ENCODE measurements at places on chromosomes 12 and 14.

DNA sequence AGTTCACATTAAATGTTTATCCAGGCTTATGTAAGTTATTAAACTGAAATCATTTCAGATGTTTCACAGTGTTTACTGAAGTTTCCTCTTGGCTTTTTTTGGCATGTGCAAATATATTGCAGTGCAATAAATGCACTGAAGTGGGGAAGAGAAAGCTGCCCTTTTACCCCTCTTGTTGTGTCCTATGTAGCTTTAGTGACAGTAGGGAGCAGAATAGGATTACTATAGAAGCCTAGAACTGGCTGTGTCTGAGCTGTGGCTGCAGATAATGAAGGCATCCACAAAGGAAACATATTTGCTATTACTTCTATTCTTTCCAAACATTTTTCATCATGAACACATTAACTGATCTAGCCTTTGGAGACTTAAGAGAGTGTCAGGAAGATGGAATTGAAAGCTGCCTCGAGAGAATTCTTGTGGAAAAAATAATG is 24.1 kb upstream of the CNTN1 start:
- DNase-seq = peak; percentile 79

DNA sequence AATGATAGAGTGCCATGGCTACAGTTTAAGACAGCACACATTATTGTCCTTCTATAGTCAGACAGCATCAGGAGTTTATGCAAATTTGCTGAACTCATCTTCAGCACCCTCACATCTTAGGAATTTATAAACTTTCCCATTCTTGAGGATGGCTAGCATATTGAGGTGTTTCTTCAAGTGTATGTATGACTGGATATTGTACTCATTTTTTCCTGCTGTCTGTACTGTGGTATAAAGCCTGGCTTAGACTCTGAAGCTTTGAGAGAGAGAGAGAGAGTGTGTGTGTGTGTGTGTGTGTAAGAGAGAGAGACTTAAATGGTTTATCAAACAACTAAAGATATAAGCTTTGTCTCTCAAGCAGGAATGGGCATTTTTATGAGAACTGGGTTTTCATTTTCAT is 161.6 kb downstream of the PIK3C2G start:
- DNase-seq = no peak

- DNase-seq = peak; percentile 45
Observed at GRCh38 chr14:39426605-39427004, 5.6 kb downstream of the FBXO33 start.

DNA sequence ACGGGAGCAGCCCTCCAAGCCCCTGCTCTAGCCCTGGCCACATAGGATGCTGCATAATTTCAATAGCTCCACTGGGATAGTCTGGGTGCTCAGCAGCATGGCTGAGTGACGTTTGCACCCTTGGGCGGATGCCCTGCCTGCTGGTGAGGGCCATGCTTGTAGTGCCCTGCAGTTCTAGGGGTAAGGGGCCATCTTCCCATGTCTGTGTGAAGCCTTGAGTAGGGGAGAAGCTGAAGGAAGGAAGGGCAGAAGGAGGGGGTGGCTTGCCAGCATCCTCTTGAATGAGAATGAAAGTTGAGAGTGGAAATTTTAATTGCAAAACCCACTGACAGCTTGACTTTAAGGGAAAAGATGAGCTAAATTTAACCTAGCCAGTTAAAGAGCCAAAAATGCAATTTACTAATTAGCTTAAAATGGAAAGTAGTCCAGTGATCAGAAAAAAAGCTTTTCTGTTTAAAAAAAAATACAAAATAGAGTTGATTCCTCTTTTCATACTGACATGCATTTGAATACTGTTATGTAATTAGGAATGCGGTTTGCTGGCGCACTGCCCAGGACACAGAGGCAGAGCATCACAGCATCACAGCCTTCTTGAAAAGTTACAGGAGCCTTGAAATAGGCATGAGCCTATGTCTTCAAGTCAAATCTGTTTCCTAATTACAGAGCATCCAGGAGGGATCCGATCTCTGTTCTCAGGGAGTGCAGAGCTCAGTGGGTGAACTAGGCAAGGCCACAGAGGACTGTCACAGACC is 18.5 kb upstream of the EML1 start:
- no peak for DNase-seq

GRCh38 chr14:23217032-23218020 is 20.4 kb upstream of the RNF212B start:
- DNase-seq = no peak

- DNase-seq = peak; percentile 77
Observed at GRCh38 chr12:85920324-85920947, 46.3 kb downstream of the NTS start.

- DNase-seq = peak; percentile 79
Observed at GRCh38 chr12:47739979-47740378, 14.7 kb upstream of the ENDOU start.

DNA sequence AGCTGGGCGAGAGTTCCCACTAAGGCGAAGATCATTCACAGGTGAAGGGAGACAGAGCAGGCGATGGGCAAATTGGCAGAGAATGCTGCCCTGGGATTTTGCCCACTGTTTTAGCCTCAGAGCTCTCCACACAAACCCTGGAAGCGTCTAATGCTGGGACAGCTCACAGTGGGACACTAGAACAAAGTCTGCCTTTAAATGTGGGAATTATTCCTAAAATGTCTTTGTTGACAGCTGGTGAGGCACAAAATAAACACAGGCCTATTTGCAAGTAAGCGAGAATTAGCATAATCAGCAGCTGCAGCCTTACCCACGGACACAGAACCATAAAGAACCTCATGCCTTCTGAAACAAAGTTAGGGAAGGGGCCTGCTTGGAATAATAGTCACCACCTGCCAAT is 824.5 kb downstream of the AACS start:
- no peak for DNase-seq

DNA sequence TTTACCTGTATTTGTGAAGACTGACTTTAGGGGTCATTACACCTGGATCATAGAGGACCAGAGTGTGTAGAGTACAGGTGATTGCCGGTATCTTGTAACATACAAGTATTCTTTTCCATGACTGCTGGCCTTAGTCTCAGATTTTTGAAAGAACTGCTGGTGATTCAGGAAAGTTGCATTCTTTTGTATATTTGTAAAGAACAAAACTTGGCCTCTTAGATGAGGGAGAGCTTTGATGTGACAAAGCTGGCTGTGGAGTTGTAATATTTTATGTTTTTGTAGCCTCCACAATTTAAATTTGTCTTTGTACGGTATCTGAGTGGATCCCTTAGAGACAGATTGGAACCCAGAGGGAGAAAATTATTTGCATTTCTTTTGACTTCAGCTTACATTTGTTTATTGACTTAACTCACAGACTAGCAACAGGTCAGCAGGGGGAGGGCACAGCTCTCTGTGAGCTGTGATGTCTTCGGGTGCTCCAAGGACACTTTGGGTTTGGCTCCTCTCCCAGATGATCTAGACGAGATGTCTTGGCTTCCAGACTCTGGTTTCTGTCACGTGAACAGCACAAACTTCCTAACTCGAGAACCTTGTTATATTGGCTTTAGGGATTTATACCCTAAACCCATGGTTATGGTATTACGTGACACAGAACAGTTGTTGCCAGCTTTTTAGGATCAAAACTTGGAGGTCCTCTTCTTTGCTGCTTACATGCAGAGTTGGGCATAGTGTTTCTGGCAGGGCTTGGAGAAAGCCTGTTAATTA is 65.9 kb downstream of the DAAM1 start:
- peak; percentile 24 for DNase-seq

DNA sequence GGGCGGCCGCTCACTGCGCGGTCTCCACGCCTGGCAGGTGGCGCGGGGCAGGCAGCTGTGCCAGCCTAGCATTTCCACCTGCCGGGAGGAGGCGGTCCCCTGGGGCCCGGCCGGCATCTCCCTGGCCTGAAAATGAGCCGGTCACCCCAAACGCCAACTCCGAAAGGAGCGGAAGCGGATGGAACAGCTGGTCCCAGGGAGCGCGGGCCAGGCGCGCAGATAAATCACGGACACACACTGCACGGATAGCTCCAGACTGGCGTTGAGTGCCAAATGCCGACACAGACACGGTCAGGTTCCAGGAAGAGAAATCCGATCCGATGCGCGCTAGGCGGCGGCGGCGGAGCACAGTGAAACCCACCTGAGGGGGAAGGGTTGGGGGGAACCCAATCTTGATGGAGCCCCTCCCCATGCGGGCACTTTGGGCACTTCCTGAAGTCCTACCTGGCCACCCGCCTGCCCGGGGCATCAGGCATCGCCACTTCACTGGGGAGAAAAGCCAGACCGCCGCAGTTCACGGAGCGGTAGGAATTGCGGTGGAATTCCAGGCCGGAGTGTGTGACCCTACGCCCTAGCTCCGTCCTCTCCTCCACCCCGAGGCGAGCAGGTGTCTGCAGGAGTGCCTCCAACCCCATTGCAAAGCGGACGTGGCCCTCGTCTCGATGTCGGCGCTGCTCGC is 624 bp upstream of the PLEKHD1 start:
- peak; percentile 78 for DNase-seq

- DNase-seq = no peak
Observed at GRCh38 chr14:61107869-61108493, 126.9 kb downstream of the SLC38A6 start.

- DNase-seq = no peak
Observed at GRCh38 chr12:131788070-131788469, 40.1 kb upstream of the MMP17 start.

GRCh38 chr12:95169368-95169767 is 47.9 kb downstream of the FGD6 start:
- DNase-seq = peak; percentile 95

DNA sequence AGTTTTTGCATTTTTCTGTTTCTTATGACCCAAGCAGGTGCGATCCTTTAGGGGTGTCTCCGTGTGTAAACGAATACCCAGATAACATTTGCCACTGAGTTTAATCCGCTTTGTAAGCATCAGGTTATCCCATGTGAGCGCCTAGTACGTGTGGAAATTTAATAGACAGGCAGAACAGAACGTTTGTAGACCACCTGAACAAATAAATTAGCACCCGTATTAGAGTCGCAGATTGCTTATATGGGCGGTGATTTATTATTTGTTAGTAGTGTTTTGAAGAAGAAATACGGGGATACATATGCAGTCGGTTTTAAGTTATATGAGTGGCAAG is 325 bp downstream of the C12orf60 start:
- DNase-seq = no peak

DNA sequence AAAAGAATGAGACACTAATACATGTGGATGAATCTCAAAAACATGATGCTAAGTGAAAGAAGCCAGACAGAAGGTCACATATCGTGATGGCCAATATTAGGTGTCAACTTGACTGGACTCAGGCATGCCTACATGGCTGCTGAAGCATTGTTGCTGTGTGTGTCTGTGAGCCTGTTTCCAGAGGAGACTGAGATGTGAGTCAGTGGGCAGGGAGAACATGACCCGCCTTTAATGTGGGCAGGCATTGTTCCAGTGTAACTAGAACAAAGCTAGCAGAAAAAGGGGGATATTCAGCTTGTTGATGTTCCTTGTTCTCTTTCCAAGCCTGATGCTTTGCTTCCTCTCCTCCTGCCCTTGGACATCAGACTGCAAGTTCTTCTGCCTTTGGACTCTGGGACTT is 47.6 kb downstream of the DCAF5 start:
- no peak for DNase-seq

- DNase-seq = no peak
Observed at GRCh38 chr14:101602466-101602840, 41.2 kb downstream of the DIO3 start.

- DNase-seq = no peak
Observed at GRCh38 chr12:112676507-112676906, 115.0 kb upstream of the RPH3A start.

DNA sequence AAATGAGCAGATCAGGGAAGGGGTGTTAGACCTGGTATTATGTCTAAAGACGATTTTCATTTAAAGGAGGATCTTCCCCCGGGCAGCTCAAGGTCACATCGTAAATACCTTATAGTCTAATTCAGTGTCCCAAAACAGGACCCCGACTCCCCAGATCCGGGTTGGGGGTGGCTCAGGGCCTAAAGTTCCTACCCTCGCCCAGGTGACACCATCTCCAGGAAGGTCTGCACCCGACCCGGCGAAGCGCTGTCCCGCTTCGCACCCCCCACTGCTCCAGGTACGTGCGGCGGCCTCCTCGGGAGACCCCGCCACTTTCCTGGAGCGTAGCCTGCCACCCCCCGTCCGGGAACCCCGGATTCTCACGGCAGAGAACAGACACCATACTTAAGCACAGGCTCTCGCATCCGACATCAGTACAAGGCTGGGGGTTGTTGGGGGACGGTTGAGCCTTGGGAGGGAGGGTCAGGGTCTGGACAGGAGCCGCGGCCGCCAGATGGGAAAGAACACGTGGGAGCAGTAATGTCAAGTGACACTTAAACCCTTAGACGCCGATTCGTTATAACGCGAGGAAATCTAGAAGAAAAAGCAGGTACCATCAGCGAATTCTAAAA is 556 bp downstream of the TIMM9 start:
- peak; percentile 74 for DNase-seq

- no peak for DNase-seq
Observed at GRCh38 chr14:94171208-94171607, 2.9 kb upstream of the PPP4R4 start.

DNA sequence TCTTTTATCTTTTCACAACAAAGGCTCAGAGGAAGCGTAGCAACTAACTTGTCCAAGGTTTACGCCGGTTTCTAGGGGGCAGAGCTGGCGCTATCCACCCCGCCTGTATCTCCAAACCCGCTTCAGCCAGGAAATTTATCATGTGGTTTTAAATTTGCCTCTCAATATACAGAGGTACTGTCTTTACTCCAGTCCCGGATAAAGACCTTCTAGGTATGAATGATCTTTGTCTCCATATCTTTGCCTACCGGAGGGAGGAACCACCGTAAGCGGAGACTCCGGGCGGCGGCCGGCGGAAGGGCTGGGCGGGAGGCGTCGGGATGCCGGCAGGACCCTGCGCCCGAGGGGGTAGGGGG is 693 bp upstream of the RIMKLB start:
- peak; percentile 89 for DNase-seq

DNA sequence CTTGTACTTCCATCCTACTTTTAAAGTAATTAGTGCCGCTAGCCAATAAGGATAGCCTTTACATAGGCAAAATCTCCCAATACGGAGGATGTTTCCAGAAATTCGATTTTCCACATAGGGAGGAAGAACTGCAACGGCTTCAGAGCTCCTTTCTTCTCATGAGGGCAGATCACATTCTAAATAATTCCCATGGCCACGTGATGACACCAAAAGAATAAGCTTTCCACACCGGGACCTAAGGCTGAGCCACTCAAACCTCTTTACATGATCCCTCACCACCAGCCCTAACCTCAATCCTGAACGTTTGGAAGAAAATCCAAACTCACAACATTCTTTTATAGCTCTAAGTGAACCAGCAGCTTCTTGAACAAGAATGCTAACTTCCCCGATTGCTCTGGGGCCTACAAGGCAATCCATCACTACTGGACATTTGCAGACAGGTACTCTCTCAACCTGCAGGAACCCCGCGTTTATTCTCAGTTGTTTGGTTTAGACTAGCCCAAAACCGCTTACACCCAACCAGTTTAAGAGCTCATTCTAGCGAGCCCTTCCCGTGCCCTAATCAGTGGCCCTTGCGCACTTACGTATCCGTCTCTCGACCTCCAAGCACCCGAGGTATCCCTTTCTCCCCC is 884 bp downstream of the CAPRIN2 start:
- DNase-seq = peak; percentile 80

- no peak for DNase-seq
Observed at GRCh38 chr14:97943619-97944018, 1146.4 kb downstream of the VRK1 start.

GRCh38 chr14:35814371-35815005 is 5.4 kb upstream of the RALGAPA1 start:
- peak; percentile 70 for DNase-seq

GRCh38 chr14:90235179-90235976 is 21.0 kb upstream of the PSMC1 start:
- peak; percentile 74 for DNase-seq

All from DMS53 (cell line).